SW 1271 (cell line): ENCODE measurements at places on chromosomes 3 and 15.

- no peak for DNase-seq
Measured at GRCh38 chr15:98164986-98165385, 204.5 kb downstream of the ARRDC4 start.

GRCh38 chr3:97940034-97940433 is 32.2 kb downstream of the RIOX2 start:
- DNase-seq: no peak

- DNase-seq: no peak
Measured at GRCh38 chr3:13042715-13043271, 30.4 kb downstream of the IQSEC1 start.

DNA sequence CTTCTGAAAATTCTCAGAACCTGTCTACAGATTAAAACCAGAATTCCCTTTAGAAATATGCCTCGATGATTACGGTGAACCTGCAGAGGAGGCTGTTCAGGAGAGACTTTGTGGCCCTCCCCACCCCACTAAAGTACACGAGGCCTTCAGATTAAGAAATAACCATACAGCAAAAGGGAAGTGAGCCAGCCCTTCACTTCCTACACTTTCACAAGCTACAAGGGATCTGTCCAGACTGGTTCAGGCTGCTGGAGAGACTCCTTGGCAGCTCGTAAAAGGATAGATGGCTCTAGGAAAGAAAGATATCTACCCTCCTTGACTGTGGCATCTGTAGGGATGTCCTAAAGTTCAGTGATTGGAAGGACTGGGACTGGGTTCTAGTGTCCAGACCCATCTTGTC is 102.6 kb downstream of the ALDH1A2 start:
- DNase-seq: no peak

GRCh38 chr15:86328658-86329057 is 249.0 kb downstream of the AGBL1 start:
- DNase-seq: no peak
